ENCODE measurements at places on chromosomes 12 and 14.

DNA sequence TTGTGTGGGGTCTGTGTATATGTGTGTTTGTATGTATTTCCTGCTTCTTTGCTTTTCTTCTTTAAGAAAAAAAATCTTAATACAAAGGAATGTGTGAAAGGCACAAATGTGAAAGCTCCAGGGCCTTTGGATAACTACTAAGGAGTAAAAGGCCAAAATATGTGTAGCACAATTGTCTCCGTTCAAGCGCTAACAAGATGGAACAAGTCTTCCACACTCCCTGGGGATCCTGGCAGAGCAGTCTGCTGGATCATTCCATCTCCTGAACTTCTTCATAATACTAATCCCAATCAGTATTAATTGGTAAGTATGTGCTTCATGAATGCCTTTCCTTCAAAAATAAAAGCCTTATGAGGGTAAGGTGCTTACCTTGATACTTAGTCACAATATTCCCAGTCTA is 462.5 kb upstream of the TBX3 start:
- no peak for DNase-seq

GRCh38 chr14:49924852-49925251 is 32.0 kb downstream of the ARF6 start:
- DNase-seq: no peak

GRCh38 chr14:22656945-22657731 is 13.0 kb upstream of the OR6J1 start:
- no peak for DNase-seq

GRCh38 chr12:30019366-30020140 is 235.8 kb upstream of the TMTC1 start:
- no peak for DNase-seq

DNA sequence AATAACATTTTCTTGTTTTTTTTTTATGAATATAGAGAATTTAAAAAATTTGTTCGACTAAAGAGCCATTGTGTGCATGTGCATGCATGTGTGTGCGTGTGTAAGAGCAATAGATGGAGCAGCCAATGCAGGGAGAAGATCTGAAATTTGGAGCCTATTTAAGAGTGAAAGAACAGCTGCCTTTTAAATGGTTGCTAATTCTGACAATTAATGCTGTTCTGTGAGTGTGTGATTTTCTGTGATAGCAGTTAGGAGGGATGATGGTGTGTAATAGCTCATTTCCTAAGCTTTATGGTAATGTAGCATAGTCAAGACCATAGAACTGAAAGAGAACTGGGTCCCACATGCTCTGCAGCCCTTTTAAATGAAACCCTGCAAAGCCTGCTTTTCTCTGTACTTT is 137.9 kb downstream of the NRXN3 start:
- DNase-seq: no peak

DNA sequence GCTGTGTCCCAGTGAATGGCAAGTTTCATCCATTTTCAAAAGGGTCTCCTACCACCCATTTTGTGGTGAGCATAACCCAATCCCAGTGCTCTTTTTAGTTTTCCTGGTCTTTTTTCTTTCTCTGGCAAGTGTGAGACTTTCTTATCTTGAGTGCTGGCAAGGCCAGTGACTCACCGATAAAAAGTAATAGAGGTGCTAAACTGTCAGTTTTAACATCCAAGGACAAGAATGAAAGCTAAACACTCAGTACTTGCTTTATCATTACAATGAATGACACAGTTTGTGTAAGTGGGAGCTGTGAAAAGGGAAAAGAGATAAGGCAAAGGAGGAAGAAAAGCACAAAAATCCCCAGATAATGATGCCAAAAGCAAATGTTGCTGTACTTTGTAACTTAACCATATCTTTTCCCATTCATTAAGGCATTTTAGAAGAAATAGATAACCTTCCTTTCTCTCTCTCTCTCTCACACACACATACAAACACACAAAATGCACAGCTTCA is 4.9 kb upstream of the LRIG3 start:
- no peak for DNase-seq

DNA sequence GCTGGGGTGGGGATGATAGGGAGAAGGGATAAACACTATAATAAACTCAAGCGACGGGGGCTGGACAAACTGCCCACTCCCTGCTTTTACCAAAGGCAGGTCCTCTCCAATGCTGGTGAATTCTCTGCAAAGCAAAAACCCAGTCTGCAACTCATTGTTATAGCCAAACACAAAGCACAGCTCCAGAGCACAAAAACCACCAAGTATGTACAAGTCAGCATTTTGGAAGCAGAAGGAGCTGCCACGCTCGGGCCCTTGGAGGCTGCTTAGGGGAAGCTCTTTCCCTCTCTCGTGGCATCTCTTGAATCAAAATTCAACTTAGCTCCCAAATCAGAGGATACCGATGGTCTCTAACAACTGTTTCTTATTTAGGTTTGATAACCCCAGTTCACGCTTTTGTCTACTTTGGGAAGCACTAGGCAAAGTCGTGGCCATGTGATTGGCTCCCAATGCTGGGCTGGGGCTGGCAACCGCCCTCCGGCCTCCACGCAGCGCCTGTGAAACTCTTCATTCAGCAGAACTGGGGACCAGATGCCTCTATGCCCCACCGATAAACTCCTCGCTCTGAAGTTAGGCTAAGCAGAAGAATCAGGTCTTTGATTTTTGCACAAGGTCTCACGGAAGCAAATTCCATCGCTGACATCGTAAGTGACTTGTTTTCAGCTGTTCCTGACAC is 158.5 kb upstream of the FOXN3 start:
- DNase-seq: no peak

GRCh38 chr12:114936148-114937079 is 252.4 kb upstream of the TBX3 start:
- no peak for DNase-seq

DNA sequence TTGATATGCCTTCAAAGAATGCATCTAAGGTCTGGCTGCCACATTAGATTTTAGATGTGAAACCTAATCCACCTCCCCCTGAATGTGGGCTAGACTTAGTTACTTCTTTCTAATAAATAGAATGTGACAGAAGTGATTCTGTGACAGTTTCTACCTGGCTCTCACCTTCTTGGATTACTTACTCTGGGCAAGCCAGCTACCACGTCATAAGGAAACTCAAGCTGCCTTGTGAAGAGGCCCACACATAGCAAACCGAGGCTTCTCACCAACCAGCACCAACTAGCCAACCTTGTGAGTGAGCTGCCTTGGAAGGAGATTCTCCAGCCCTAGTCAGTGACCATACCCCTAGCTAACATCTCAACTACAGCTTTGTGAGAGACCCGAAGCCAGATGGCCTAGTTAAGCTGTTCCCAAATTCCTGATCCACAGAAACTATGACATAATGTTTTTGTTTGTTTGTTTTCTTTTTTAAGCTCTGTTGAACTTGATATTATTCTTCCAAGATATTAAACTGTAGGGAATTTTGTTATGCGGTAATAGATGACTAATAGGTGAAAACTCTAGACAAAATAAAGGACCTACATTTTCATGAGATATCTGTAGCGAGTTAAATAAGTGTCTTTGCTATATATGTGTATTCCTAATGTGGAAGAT is 6.2 kb downstream of the GPR19 start:
- no peak for DNase-seq

DNA sequence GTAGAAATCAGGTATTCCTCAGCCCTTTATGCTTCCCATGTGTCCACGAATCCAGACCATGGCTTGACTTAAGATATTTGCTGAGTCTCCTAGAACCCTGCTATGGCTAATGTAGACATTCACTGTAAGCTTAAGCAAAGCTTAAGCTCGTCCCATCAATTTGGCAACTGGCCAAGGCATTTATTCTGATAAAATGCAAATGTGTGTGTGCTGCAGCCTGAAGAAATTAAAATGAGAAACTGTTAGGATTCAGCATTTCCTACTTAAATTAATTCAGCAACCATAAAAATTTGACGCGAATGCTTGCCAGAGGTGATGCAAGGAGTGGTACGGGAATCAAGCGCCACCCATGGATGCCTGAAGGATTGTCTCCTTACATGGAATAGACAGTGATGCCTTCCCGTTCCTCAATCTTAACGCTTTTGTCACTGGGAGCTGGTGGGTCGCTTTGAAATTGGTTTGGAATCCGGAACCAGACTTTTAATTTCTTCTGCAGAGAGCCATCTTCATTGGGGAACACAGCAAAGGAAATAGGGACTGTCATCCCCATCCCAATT is 13.2 kb downstream of the HEBP1 start:
- DNase-seq: no peak

GRCh38 chr12:123907726-123908476 is 64.7 kb downstream of the CCDC92 start:
- DNase-seq: no peak

DNA sequence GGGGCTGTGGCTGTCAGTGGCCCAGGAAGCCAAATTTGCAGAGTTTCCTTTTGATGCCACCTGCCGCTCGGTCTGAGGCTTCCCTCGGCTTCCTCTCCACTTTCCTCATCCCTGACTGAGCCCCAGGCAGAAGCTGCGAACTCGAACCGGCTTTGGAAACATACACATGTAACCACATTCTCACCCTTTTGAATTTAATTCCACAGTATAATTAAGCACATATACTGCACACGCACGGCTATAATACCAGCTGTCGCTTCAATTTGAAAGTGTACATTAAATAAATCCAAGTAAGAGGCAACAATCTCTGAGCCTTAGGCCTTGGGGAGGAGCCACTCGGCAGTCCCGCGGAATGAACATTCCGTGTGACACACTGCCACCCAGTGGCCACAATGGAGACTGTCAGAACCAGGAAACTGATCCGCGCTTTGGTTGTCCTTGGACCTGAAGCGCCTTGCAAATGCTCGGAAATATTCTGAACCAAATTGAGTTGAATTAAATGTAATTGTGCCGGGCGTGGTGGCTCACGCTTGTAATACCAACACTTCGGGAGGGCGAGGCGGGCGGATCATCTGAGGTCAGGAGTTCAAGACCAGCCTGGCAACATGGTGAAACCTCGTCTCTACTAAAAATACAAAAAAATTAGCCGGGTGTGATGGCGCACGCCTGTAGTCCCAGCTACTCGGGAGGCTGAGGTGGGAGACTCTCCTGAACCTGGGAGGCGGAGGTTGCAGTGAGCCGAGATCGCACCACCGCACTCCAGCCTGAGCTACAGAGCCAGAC is 117.9 kb upstream of the TMPO start:
- peak; percentile 80 for DNase-seq

DNA sequence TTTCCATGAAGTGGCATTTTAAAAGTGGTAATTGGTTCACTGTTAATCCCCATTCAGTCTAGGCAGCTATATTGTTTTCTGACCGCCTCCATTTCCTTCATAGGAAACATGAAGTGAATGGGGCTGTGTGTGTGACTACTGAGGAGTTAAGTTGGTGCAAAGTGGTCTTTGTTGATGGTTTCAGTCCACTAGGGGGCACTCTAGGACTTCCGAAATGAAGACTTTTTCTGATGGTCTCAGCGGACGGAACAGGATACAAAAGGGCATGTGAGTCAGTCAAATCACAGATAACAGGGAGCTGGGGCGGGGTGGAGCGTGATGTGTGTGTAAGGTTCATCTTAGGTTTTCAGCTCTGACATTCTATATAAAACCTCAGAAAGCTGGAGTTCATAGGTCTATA is 240.1 kb upstream of the OR4E1 start:
- DNase-seq: peak; percentile 71

DNA sequence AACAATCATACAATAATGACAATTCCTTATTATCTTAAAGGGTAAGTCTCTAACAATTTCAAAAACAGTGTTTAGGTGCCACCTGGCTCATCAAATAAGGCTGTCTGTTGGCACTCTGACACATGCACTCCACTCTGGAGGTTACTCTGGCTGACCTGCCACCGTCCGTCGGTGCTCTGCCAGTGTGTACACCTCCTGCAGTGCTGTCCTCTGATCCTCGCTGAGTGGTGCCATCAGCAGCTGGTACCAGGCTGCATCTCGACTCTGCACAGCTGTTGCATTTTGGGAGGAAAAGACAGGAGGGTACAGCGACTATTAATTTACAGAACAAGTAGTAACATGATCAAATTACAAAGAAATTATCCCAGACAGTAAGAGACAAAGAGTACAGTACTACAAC is 63.9 kb downstream of the IPO8 start:
- DNase-seq: no peak

DNA sequence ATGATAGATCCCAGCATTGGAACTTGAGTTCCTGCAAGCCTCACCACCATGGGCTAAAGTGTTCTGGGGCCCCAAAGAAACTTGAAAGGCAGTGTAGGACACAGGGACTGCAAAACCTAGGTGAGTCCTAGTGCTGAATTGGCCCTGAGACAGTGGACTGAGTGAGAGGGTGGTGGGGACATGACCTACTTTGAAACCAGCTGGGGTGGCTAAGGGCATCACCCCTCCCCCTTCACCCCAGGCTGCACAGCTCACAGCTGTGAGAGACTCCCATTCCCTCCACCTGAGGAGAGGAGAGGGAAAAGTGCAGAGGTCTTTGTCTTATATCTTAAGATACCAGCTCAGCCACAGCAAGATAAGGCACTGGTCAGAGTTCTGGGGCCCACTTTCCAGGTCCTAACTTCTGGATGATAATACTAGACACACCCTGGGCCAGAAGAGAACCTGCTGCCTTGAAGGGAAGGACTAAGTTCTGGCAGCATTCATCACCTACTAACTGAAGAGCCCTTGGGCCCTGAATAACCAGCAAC is 62.5 kb downstream of the MAPKAPK5 start:
- no peak for DNase-seq

- no peak for DNase-seq
Measured at GRCh38 chr12:25932971-25933370, 25.5 kb upstream of the RASSF8 start.

GRCh38 chr14:92035890-92036289 is 4.0 kb downstream of the TRIP11 start:
- no peak for DNase-seq

DNA sequence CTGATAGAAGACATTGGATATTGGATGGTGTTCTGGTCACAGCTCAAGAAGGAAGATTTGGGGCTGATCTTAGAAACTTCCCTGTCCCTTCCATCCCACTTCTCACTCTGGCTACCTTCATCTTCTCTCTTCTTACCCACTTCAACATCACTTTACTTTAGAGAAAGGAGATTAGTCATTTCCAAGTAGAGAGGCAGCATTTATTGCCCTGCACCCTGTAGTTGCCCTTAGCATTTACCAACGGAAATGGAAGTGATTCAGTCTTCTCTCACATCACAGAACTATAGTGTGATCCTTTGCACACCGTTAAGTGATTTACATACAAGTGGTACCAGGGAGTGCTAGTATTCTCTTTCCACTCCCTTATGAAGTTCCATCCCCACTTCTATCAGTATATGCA is 52.4 kb downstream of the PHLDA1 start:
- no peak for DNase-seq

All from HCT116 (cell line).